NCI-H1436 treated with DMSO at 0.1 percent for 48 hours (cell line): ENCODE measurements at places on chromosomes 6 and 20.

GRCh38 chr6:130365166-130366106 is at the start of gene TMEM200A:
Gene TMEM200A (plus strand): TSS chr6:130366017. CDS start chr6:130440423, 74,406 bp downstream.
- DNase-seq: no peak

DNA sequence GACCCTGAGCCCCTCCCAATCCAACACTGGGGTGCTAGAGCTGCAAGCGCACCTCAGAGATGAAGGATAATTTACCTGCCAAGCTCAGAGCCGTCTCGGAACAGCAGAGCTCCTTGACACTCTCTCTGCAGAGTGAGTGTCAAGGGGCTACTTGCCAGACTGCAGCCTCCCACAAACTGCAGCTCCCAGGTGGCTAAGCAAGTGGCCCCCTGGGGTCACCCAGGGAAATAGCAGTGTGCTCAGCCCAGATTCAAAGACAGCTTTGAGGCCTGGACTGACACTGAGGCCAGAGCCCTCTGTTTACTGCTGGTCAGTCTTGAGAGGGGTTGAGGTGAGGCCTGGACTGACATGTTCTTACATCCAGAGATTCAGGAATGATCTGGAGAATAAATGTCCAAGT is 46.0 kb upstream of the GJA1 start:
- no peak for DNase-seq

DNA sequence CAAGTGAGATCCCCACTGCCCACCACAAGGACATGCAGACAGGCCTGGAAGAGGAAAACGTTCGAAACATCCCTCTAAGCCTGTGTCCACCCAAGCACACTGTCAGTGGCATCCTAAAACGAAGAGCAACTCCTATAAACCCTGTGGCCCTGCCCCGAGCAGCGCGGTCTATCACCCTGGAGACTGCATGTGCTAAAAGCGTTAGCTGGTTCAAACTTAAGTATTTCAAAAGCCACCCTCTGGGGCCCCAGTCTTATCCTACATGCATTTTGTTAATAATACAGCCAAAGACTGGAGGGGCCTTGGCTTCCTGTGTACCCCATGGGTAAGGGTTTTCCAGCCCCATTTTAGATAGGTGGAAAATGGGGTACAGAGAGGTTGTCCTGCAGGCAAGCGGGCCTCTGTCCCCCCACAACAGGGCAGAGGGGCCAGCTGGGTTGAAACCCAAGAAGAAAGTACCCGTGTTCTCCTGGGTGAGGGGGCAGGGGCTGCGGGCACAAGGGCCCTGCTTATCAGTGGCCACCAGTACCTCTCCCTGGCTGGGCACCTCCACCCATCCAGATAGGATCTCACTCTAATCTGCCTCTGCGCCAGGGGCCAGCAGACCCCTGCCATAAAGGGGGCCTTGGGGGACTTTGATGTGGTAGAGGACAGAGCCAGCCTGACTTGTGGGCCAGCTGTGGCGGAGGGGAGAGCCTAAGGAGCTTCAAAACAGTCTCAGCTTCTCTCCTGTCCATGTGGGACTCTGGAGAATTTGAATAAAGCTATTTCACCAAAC is 28.3 kb downstream of the PREX1 start:
- no peak for DNase-seq

- DNase-seq: no peak
Observed at GRCh38 chr6:162385980-162386379, 341.6 kb downstream of the PRKN start.

GRCh38 chr6:170291271-170292110 is 613 bp upstream of the DLL1 start:
- DNase-seq: peak; percentile 56

DNA sequence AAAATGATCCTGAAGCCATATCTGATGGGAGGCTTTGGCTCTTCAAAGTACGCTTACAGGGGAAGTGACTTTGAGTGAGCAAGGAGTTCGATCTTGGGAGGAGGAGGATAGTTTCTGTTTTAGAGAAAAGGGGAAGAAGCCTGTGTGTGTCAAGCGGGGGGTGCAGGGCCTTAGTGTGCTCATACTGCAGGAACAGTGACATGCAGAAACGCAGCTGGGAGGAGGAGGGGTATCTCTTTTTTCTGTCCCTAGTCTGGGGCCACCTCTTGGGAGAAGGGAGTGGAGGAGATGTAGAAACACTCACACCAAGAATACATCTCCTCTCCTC is 19.8 kb downstream of the SIRPD start:
- DNase-seq: no peak

DNA sequence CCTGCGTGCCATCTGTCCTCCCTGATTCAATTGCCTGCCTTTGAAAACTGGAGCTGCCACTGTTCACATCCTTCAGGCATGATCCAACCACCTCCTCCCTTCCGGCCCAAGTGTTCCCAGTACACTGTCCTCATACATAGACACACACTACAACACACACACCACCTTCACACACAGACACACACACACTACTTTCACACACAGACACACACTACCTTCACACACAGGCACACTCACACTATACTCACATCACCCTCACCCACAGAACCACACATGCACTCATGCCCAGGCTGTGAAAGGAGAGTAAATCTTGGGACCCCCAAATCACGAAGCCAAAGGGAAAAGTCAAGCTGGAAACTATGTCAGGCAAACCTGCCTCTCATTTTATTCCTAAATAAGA is 109.4 kb upstream of the MYLIP start:
- no peak for DNase-seq

DNA sequence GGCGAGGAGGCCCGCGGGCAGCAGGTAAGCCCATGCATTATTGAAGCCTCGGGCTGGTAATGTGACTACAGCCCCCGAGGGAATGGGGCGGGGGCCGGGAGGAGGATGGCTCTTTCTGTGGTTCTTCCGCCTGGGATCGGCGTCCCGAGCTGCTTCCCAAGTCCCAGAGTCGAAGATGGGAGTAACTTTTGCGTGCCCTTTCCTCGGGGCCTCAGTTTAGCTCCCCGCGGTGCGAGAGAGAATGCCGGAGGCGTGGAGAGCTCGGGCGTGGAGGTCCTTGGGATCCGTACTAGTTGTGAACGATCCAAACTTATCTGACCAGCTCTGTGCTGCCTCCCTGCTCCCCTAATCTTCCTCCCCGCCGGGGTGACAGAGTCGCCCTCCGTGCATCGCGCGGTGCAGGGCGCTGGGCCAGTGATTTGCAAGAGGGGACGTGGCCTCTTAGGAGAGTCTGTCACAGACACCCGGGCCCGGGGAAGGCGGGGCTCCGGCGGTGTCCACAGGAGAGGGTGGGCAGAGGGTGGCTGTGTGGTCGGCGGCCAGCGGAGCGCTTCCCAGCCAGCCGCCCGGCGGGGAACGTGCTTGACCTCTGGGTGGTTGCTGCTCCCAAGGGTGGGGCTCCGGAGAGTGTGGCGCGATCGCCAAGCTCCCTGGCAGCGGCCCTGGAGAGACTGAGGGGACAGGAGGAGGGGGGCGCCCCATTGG is 815 bp downstream of the UTRN start:
- DNase-seq: no peak

GRCh38 chr6:125169058-125169457 is 15.5 kb downstream of the TPD52L1 start:
- DNase-seq: no peak

DNA sequence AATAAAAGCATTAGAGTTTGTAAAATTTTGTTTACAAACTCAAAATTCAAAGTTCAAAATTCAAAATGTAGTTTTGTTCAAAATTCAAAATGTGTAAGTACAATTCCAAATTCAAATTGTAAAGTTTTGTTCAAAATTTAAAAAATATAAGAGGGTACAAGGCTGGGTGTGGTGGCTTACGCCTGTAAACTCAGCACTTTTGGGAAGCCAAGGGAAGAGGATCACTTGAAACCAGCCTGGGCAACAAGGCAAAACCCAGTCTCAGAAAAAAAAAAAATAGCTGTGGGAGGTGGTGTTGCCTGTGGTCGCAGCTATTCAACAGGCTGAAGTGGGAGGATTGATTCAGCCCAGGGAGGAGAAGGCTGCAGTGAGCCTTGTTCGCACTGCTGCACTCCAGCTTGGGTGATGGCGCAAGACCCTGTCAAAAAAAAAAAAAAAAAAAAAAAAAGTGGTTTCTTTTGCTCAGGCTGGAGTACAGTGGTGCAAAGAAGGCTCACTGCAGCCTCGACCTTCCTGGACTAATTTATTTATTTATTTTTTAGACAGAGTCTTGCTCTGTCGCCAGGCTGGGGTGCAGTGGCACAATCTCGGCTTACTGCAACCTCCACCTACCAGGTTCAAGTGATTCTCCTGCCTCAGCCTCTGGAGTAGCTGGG is 5.4 kb upstream of the ZBTB12 start:
- no peak for DNase-seq

DNA sequence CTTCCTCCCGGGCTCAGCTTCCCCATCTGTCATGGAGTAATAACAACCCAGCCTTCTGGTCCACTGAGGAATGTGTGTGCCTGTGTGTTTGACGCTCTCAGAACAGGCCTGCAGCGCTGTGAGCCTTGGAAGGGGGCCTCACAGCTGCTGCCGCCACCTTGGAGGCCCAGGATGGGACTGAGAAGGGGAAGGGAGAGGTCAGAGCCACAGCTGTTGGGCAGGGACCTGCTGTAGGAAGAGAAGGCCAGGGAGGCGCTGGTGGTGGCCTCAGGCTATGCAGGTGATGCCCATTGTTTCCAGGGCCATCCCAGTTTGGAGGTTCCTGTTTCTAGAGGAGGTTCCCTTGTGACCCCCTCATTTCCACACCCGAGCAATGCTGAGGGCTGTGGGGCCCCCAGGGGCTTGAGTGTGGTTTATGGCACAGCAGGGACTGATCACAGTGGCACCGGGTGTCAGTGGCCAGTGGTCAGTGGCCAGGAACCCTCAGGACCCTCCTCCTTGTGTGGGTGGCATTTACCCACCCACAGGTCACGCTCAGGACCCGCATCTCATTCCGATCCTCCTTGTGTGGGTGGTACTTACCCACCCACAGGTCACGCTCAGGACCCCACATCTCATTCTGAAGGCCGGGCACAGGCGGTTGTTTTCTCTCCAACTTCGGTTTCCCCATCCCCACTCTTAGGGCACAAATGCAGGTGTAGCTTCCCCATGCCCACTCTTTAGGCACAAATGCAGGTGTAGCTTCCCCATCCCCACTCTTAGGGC is 14.0 kb downstream of the TPD52L2 start:
- DNase-seq: no peak

DNA sequence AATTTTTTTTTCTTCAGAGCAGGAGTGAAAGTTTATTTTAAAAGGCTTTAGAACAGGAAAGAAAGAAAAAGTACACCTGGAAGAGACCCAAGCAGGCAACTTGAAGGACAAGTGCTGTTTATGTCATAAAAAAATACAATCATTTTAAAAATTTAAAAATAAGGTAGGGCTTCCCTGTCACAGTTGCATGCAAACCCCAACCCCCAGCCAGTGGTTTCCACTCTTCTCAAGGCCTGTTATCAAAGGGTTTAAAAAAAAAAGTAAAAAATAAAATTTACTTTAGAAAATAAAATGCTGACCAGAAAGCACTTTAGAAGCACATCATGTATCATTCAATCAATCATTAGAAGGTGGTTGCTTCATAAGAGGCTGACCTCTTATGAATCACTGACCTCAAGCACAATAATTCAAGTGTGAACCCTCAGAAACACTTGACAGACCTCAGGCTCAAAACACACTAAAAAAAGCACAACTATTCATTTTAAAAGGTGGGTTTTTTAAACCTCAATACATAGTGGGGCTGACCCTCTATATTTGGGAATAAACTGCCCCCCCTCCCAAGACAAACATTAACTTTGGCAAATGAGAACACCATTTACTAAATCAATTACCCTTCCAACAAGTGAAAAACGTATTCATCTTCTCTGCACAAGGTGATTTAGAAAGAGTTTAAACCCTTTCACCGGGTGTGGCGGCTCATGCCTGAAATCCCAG is 15.6 kb downstream of the ILRUN start:
- no peak for DNase-seq

- no peak for DNase-seq
Observed at GRCh38 chr6:9039258-9039657, 603.9 kb upstream of the SLC35B3 start.

GRCh38 chr20:46544576-46544975 is 5.9 kb downstream of the OCSTAMP start:
- no peak for DNase-seq

DNA sequence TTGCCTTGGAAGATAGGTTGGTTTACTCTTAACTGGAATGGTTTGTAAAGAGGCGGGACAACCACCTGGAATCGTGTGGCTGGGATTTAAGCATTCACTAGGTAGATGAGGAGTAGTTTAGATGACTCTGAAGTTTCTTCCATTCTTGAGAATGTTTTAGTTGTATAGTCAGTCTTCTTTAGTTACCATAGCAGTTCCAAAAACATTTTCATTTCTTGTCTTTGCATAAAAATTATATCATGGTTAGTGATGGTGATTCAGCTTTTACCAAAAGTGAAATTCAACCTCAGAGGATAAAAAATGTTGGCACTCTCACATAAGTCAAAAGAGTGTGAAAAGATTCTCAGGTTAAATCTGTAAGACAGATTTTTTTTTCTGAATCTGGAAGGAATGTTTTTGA is 70.3 kb downstream of the SMAP1 start:
- no peak for DNase-seq

GRCh38 chr6:34484899-34485298 is 19.0 kb downstream of the PACSIN1 start:
- DNase-seq: no peak

- DNase-seq: no peak
Observed at GRCh38 chr20:18287546-18287914, 797 bp upstream of the ZNF133 start.

- DNase-seq: no peak
Observed at GRCh38 chr6:55174211-55175026, at the start of gene HCRTR2. Gene HCRTR2 (plus strand): TSS chr6:55174515. CDS start chr6:55174588, 73 bp downstream.

- DNase-seq: peak; percentile 72
Observed at GRCh38 chr20:32528171-32528891, 56.8 kb downstream of the NOL4L start.

GRCh38 chr6:134721060-134721405 is 228.9 kb downstream of the ALDH8A1 start:
- no peak for DNase-seq

GRCh38 chr20:45300961-45301360 is 5.7 kb upstream of the RBPJL start:
- no peak for DNase-seq

GRCh38 chr6:52544602-52545405 is 32.1 kb downstream of the TRAM2 start:
- DNase-seq: no peak

DNA sequence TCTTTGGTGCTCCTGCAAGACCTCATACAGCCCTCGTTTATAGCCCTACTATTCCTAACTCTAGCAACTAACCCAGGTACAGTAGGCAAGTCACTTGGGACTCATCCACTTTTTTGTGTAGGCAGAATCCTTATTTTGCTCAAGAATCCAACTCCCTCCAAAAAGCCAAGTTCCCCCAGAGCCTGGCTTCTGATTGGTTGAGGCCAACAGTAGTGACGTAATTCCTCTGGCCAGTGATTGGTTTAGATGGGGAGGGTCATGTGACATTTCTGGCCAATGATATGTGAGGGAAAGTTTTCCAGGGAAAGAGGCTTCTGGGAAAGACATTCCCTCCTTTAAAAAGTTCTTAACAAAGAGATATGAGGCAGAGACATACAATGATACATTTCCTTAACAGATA is 32.1 kb downstream of the KIAA1755 start:
- no peak for DNase-seq

- no peak for DNase-seq
Observed at GRCh38 chr6:71473926-71474325, 185.3 kb downstream of the OGFRL1 start.

- no peak for DNase-seq
Observed at GRCh38 chr6:156425359-156426020, 351.7 kb upstream of the ARID1B start.
